NCI-H1048 (cell line): ENCODE measurements at places on chromosomes 1 and 21.

- DNase-seq: no peak
Observed at GRCh38 chr1:178267646-178268094, 173.8 kb downstream of the RASAL2 start.

GRCh38 chr1:205804605-205805004 is 8.4 kb downstream of the SLC41A1 start:
- DNase-seq: no peak

GRCh38 chr1:13992489-13993285 is 292.7 kb downstream of the PRDM2 start:
- no peak for DNase-seq

GRCh38 chr1:110336300-110337039 is 2.7 kb upstream of the RBM15 start:
- no peak for DNase-seq

GRCh38 chr1:217924924-217925323 is 293.8 kb downstream of the SPATA17 start:
- DNase-seq: no peak

- DNase-seq: no peak
Observed at GRCh38 chr1:22749919-22750684, 39.5 kb downstream of the EPHB2 start.

- DNase-seq: no peak
Observed at GRCh38 chr1:182520736-182521135, 68.3 kb downstream of the RNASEL start.

DNA sequence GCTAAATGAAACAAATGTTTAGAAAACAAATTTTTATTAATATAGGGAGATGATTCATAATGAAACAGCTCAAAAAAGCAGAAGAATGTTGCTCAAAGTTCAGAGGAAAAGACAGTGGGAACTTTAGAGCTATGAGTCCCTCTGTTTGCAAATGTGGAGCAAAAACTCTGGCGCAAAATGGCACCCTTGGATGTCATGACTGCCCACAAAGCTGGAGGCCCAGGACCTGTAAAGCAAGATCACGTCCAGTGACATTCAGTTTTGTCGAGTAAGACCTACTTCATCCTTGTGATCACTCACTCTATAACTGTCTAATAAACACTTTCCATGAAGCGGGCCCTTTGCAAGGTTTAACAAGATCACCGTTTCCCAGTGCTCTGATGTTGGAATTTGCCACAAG is 9.1 kb upstream of the EXO1 start:
- no peak for DNase-seq
